ENCODE measurements at places on chromosomes 11 and 22.

DNA sequence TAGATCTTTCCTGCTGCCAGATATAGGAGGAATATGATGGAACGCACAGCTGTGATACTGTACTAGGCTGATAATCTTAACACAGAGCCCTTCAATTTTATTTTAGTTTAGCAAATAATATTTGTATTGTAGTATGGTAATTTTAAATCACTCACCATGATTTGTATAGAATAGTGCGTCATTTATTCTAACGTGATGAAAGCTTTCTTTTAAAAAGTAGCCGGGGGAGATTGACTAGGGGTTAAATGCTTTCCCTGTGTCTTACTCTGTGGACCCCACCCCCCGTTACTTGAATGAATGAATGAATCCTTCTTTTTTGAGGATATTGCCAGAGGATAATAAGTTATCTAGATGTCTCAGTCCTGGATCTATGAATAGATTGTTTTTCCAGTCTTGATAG, 72.1 kb downstream of the CECR2 start:
- DNase-seq = no peak

GRCh38 chr11:44188643-44189042, 93.2 kb downstream of the EXT2 start:
- no peak for DNase-seq

GRCh38 chr11:33135216-33135615, 26.1 kb downstream of the CSTF3 start:
- peak; percentile 26 for DNase-seq

GRCh38 chr11:13336246-13336878, 58.8 kb downstream of the BMAL1 start:
- DNase-seq = no peak

GRCh38 chr22:21726650-21727049, 8.9 kb downstream of the YPEL1 start:
- DNase-seq = peak; percentile 54

- no peak for DNase-seq
Measured at GRCh38 chr11:18080451-18080850, 25.4 kb downstream of the SAAL1 start.

DNA sequence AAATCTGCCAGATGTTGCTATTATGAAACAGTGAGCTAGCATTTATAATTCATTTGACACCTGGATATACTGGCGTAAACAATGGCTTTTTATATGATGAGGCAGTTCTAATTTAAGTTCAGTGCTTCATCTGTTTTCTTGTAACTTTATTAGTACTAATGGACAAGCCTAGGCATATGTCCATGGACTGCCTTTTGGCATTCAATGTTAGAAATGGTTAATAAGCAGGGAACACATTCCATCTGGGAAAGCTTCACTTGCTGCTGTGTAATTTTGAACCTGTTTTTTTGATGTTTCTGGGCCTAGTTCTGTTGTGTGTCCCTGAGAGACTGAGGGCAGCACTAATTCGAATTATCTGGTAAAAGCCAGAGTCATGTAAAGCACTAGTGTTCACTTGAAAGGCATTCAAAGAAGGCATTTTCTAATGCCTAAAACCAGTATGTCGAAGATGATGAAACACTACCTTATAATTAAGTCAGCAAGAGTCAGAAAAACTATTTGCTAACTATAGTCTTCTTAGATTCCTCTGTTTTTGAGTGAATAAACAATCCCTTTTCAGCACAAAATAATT, 138.5 kb downstream of the SWAP70 start:
- DNase-seq = peak; percentile 36

GRCh38 chr11:114827736-114828135, 149.4 kb downstream of the NXPE2 start:
- no peak for DNase-seq

- no peak for DNase-seq
Measured at GRCh38 chr11:132734217-132734616, 798.1 kb downstream of the OPCML start.

- no peak for DNase-seq
Measured at GRCh38 chr11:114463999-114464398, 24.7 kb downstream of the REXO2 start.

DNA sequence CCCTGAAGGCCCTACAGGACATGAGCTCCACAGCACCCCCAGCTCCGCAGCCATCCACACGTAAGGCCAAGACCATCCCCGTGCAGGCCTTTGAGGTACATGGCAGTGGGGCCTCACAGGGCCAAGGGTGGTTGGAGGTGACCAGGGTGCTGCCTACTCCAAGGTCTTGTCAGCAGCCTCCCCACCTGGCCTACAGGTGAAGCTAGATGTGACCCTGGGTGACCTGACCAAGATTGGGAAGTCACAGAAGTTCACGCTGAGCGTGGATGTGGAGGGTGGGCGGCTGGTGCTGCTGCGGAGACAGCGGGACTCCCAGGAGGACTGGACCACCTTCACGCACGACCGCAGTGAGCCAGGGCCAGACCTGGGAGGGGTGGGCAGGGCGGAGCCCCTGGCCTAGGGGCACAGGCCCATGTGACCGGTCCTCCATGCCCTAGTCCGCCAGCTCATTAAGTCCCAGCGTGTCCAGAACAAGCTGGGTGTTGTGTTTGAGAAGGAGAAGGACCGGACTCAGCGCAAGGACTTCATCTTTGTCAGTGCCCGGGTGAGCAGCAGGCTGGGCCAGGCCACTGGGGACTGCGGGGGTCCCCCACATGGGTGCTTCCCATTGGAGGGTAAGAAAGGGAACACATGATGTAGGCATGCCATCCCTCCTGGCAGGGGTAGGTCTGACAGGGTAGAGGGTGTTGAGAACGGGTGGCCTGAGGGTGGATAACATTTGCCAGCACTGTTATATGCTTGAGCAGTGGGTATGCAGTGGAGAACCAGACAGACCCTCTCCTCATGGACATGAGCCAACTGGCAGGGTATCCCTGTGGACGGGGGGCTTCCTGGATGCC, 5.6 kb downstream of the INPPL1 start:
- no peak for DNase-seq

DNA sequence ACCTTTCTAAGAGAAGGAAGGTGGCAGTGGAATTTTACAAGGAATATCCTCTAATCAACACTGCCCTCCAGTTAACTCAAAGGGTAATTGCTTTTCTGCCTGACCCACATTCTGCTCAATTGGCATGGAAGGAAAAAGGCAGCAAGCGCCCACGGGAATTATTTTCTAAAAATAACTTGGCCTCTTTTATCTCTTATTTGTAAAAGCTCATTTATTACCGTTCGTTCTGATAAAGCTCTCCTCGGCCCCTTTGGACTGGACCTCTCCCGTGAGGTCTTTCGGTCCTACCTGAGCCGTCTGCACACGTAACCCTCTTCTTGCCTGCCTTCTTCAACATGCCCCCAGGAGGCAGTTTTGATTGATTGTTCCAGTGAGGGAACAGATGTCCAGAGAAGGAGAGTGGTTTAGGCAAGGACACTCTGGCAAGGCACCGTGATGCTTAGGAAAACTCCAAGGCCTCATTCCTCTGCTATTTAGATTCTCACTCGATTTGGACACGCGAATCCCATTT, 53.2 kb upstream of the CRTAM start:
- peak; percentile 67 for DNase-seq

- DNase-seq = peak; percentile 67
Measured at GRCh38 chr11:76577226-76577920, 93.2 kb downstream of the LRRC32 start.

GRCh38 chr11:1382831-1383607, 6.7 kb upstream of the BRSK2 start:
- peak; percentile 88 for DNase-seq

DNA sequence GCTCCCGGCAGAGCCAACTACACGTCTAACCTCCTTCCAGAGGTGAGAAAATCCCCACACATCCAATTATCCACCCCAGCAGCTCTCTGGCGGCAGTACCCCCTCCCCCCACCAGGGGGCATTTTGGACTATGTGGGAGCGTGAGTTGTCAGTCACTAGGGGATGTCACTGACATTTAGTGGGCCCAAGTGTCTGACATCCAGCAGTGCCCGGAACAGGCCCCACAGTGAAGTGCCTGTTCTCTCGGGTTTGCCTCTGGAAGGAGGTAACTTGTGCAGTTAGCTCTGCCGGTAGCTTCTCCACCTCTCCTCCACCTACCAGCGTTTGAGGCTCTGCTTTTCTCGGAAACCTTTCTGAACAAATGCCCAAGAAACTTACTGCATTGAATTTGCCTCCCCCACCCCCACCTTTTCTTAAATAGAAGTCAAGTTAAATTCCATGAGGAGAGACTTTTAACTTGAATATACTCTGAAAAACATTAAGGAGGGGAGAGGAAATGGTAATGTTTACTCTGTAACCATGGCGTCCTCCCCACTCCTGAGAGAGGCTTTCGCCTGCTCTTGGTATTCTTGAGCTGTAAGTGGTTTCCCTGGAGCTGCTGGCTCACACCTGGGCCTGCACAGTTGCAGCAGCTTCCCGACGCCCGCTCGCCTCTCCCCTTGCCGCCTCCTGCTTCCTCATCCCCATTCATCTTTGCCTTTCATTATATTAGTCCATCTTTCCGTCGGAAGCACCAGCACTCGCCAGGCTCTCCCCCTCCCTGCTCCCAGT, 112.8 kb downstream of the WNT7B start:
- DNase-seq = peak; percentile 87

- DNase-seq = no peak
Measured at GRCh38 chr11:22832315-22833015, 2.9 kb upstream of the SVIP start.

- no peak for DNase-seq
Measured at GRCh38 chr22:42332089-42332488, 61.6 kb upstream of the TCF20 start.

GRCh38 chr11:118792570-118793124, 1.7 kb upstream of the DDX6 start:
- DNase-seq = peak; percentile 90

GRCh38 chr11:16191212-16191867, 165.0 kb downstream of the SOX6 start:
- DNase-seq = no peak

DNA sequence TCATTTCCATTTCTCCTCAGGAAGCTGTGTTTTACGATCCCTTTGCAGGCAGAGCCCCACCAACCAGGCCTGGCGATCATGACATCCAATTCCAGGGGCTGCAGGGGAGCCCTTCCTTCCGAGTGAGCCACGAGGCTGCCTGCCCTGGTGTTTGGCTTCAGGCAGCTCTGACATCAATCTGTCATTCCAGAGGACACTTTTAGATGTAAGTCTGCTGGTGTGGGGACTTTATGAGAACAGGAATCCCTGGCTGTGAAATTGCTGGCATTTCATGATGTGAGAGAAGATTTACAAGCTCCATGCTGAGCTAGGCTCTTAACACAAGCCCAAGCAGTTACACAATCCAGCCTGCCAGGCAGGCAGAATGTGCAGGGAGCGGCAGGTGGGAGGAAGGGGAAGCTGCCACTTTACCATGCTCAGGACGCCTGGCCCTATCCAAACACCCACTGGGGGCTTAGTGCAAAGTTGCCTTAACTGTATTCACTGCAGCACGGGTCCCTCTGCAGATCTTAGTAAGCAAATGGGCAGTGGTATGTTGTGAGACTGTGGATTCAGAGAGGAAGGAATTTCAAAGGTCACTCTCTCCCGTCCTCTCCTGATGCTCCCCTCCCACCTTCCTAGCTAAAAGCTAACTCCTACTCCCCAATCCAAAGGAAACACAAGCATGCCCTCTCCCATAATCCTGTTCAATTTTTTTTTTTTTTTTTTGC, 43.4 kb upstream of the MICAL2 start:
- peak; percentile 57 for DNase-seq

DNA sequence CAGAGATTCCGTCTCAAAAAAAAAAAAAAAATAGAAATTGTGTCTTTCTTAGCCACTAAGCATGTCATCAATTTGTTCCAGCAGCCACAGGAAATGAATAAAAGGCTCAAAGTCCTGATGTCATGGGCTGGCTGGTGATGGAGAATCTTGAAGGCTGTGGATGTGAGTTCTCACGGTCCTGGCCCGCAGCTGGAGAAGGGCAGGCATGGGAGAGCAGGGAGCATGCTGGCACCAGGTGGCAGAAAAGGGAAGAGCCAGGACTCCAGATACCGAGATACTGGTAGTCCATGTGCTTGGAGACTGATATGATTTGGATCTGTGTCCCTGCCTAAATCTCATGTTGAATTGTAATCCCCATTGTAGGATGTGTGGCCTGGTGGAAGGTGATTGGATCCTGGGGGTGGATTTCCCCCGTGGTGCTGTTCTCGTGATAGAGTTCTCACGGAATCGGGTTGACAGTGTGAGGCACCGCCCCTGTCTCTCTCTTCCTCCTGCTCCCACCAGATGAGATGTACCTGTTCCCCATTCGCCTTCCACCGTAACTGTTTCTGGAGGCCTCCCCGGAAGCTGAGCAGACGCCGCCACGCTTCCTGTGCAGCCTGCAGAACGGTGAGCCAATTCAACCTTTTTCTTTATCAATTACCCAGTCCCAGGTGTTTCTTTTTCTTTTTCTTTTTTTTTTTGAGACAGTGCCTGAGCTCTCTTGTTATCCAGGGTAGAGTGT, 18.1 kb downstream of the MRGPRD start:
- no peak for DNase-seq

DNA sequence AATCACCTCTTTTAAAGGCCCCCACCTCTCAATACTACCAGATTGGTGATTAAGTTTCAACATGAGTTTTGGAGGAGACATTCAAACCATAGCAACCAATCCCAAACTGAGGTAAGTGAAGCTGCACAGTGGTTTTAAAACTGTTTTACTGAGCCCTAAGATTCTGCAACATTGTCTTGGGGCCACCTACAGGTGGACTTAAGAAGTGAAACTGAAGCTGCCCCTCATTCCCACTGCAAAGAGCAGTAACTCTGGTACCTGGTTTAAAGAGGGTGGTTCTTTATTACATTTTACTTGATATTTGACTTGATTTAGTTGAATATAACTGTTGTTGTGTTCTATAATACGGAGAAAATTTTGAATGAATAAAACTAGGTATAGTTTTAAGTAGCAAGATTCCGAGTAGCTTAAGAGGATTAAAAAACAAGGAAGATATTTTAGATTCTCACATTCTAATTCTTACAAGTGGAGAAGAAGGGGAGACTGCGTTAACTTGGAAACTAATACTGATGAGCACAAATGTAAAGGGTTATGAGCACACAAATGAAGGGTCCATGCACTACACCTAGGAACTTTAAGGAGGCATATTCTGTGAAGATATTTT, 26.7 kb downstream of the SYT9 start:
- peak; percentile 55 for DNase-seq

All from eye (tissue), 1 donor.